Right renal cortex interstitium (tissue), 3 donors: ENCODE measurements at places on chromosomes 6 and 20. TPM values are rescaled to one million over a fixed set of nuclear protein-coding genes. Genes with fewer than 3 reads are reported as not detected.
A peak's percentile ranks its signal among the peaks of the same experiment; 100 is the strongest.

DNA sequence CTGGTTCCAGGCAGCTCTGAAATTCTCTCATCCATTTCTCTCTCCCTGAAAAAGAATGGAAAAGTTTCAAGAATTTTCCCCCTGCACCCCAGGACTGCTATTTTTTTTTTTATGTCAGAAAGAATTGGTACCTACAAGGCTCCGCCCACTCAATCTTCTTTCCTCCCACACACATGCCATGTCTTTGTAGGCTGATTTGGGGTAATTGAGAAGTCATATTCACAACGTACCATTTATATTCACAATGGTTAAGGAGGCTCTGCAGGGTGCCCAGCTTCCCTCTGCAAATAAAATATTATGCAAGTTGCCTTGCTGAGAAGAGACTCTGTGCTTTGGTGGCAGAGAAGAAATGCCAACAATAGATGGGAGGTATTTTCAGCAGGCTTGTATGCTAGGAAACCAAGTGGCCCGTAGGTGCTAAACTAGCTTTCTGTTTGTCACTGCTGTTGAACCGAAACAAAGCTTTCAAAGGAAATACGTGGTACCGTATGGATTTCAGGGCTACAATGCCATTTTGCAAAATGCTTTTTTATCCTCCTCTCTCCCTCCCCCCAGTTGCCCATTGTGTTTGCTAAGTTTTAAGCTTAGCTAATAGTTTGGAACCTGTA is 150.0 kb downstream of the PHACTR1 start:
- no peak for DNase-seq

- no peak for DNase-seq
Observed at GRCh38 chr6:12148841-12149240, 136.7 kb downstream of the HIVEP1 start.

DNA sequence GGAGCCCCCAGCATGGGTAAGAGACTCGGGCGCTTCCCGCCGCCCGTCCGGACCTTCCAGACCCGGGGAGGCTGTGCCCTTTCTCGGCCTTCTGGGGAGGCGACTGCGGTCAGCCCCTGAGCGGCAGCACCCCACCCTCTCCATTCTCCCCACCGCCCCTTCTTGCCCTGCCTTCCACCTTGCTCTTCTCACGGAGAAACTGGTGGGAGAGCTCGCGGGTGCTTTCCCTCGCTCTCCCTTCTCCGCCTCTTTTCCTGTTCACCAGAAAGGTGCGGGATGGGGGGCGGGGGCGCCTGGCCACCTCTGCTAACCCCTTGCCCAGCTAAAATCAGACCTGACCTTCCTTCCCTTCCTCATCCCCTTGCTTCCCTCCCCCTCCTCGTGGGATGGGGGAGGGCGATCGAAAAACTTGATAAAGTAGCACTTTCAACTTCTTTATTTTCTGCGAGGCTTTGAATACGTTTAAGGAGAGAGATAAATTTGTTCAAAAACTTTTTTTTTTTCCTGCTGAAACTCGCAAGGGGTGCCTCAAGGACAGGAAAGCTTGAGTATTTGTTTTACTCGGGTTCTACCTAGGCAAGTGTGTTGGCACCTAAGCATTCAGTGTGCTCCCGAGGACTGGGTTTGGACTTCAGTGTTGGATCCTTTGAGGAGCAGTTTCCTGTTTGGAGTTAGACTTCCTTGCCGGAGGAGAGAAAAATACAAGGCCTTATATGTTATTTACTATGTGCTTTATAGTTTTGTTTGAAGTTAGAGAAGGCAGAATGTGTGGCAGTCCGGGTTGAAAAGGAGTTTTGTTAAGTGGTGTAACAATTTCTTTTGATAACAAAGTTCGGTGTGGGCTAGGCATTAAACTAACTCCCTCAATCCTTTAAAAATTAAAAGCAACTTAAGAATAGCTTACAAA is 897 bp downstream of the CD2AP start:
- DNase-seq = peak; percentile 43

DNA sequence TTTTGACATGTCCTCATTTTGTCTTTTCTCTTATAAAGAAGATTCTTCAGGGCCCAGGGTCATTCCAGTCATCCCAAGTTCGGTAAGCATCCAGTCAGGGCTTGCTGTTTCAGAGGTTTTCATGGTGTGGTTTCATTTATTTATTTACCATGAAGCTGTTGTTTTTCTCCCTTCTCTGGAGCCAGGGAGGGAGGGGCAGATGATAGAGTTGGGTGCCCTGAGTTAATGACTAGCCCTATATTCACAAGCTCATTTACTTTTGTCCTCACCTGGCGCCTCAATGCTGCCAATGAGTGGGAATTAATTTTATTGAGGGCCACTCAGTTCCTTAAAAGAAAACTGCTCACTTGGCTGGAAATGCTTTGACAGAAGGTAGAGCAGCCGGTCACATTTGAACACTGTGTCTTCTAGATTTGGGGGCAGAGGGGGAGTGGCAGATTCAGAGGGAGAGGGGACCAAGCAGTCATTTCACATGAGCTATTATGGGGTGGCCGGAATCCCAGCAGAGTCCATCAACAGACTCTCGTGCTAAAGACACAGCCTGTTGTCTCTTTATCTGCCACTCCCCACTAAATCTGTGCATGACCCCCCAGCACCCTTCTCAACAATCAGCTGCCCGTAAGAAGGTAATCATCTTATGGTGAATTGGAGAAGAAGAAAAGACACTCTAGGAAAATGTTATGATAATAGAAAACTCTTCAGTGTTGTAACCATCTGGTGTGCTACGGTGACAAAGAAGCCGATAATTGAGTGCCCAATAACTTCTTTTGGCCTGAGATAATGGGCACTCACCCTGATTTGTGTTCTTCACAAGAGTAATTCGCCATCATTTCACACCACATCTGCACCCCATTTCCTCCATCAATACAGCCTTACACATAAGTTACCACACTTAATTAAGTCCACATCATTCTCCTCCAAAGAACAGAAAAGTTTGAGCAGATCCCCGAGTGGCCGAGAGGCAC is 573.5 kb upstream of the JAG1 start:
- DNase-seq = no peak

GRCh38 chr6:77812304-77812703 is 159.5 kb downstream of the MEI4 start:
- no peak for DNase-seq

DNA sequence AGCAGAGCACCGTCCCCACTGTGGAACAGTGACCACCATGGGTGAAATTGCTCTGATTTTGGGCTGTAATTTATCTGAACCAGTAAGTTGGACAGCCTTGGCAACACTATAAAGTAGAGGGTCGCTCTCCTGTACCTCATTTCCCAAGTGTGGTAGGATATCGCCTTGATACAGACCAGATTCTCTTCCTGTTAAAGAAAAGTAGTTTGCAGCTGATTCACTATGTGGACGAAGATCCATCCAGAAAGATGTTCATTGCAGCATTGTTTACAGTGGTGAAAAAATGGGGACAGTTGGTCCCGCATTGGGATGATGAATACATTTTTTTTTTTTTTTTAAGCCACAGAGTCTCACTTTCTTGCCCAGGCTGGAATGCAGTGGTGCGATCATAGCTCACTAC is 74.3 kb downstream of the SLX4IP start:
- DNase-seq = no peak

- DNase-seq = no peak
Observed at GRCh38 chr20:11229772-11230171, 556.0 kb upstream of the JAG1 start.

- no peak for DNase-seq
Observed at GRCh38 chr6:74756923-74757322, 448.9 kb downstream of the COL12A1 start.

DNA sequence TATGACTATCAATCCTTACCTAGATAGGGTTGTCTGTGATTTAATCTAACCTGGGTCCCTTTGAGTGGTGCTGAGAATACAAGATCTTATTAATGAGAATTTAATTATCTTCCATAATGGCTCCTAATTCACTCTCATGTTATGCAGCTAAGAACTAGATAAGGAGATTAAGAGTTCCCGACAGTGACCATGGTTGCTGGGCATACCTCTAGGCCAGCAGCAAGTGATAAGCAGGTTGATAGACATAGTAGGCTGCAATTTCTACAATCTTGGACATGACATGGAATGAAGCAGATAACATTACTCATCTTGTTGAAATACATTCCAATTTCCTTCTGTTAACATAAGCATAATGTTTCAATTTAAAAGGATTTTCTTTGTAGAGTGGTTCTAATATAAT is 27.1 kb downstream of the SPACA1 start:
- no peak for DNase-seq

DNA sequence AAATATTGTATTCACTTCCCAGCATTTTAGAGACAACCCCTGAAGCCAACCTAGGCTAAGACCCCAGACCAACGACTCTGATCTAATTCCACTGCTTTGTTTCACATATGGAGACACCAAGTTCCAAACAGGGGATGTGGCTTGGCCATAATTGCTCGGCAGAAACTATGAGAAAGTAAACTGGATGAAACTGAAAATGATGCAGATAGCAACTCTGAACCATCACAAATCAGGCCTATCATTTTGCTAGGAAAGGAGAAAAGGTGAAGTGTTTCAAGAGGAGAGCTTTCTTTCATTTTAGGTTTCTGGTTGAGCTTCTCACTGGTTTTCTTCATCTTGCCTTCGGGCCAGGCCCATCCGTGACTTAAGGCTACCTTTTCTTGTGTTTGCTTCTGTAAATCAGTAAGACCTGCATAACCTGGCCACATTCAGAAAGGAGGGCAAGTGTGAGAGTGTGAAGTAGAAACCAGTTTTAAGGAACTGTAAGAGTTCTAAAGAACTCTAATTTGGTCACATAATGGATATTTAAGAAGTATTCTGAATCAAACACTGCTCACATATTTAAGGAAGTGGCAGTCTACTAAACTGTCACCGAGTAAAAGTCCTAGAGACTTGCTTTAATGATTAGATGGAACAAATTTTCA is 105.8 kb downstream of the BACH2 start:
- no peak for DNase-seq

- no peak for DNase-seq
Observed at GRCh38 chr6:156154896-156155295, 622.3 kb upstream of the ARID1B start.

DNA sequence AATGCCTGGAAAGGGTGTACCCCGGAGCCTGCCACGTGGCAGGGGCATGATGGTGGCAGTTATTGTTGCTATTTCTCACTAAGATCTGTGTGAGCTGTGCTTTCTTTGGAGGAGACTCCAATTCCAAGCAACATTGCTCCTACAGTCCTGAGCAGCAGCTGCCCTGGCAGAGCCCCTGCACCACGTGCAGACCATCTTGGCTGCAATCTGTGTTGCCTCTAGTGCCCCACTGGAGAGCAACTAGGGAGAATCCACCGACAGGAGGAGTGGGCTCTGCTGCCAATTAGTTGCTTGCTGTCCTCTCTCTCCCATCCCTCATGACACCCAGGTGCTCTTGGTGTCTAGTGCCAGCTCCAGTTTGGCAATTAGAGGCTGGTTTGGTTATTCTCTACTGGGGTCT is 116.0 kb downstream of the PXDC1 start:
- DNase-seq = no peak

DNA sequence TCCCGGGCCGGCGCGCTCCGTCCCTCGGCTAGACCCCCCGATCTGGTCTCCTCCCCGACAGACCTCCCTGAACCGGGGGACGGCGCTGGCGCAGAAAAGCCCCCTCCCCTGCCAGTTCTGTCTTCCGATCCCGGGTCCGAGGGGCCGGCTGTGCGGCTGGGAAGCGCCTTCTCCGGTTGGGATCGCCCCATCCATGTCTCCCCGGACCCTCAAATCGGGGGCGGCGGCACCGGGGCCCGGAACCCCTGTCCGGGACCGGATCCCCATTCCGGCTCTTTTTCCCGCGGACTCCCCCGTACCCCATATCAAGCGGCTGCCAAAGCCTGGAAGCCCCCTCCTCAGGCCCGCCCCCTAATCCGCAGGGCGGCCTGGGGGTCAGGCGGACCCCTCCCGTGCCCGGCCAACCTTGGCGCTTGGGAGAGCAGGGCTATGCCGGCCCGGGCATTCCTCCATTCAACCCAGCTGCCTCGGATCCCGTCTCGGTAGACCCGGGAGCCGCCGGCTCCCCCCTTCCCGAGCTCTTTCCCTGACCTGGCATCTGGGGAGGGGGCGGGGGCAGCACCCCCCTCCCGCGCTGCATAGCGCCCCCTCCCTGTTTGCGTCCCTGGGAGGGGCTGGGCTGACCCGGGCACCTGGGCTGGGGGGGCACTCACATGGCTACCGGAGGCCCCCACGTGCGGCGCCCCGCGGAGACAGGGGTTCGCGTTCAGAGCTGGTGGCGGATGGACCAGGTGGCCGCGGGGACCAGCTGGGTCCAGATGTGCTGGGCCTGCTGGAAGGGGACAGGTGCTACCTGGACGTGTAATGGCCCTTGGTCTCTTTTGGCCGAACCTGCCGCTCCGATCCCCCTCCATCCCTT is 643 bp downstream of the DLGAP4 start:
- DNase-seq = no peak

GRCh38 chr6:4884646-4885340 is 108.6 kb downstream of the CDYL start:
- no peak for DNase-seq

GRCh38 chr20:3908667-3909066 is 19.5 kb downstream of the PANK2 start:
- no peak for DNase-seq

DNA sequence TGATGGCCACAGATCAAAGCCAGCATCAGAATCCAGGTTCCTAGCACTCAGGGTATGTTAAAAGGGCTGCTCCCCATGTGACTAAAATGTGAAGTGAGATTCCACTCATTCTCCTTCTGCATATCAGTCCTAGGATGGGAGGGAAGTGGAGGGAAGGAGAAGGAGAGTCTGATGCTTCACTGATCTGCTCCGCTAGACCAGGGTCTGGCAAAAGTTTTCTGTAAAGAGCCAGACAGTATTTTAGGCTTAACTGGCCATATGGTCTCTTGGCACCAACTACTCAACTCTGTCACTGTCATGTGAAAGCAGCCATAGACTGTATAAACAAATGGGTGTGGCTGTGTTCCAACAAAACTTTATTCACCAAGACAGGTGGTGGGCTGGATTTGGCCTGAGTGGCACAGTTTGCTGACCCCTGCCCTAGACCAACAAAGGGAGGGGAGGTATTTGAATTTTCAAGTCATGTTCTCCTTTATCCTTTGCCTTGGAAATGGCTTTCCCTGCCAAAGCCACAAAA is 22.6 kb downstream of the GHRH start:
- no peak for DNase-seq

Gene EPPIN
- 0.32 TPM for polyA plus RNA-seq

Gene LHFPL5
- polyA plus RNA-seq = not detected

Gene GNAS
- 2,069 TPM for polyA plus RNA-seq

Gene HLA-DQA1
- polyA plus RNA-seq = 7.4 TPM

Gene BPIFB4
- not detected for polyA plus RNA-seq

Gene PRSS35
- polyA plus RNA-seq = 47.8 TPM

Gene TFAP2B
- 13.2 TPM for polyA plus RNA-seq

Gene ATXN1
- polyA plus RNA-seq = 17.5 TPM
